H4 (cell line): ENCODE measurements at places on chromosomes 2 and 18. TPM values are rescaled to one million over a fixed set of nuclear protein-coding genes. Genes with fewer than 3 reads are reported as not detected.

DNA sequence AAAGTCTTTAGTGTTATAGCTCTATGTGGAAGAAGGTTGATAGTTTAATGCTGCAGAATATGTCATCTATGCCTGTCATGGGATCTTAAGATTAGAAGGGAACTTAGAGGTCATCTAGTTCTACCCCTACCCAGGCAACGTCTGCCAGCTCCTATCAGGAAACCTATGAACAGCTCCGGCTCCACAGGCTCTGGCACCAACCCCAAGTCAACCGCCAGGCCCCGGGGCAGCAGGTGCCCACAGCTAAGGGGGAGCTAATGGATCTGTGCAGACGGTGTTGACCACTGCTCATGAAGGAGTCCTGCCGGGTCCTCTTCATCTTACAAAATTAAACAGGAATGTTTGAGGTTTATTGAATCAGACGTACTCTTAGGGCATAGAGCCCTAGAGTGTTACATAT, 440.8 kb upstream of the KLHL29 start:
- no peak for DNase-seq

CRACDL gene
- 0.08 TPM in 1 of 2 replicates, not detected in the other for total RNA-seq

DNA sequence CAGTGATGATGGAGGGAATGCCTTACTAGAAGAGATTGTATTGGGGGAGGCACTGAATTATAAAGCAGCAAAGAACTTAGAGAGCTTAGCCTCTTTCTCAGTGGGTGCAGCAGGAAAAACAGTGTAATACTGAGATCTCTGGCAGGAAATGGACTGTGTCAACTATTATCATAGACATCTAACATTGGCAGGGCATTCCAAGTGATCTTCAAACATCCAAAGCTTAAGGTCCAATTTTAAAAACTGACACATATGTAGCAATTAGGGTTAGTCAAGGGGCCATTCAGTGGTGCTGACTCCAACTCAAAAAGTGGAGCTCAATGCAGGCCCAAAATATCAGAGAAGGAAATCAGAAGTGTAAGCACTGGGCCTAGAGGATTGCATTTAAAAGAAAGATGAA, 106.6 kb upstream of the DDX18 start:
- DNase-seq = no peak

DNA sequence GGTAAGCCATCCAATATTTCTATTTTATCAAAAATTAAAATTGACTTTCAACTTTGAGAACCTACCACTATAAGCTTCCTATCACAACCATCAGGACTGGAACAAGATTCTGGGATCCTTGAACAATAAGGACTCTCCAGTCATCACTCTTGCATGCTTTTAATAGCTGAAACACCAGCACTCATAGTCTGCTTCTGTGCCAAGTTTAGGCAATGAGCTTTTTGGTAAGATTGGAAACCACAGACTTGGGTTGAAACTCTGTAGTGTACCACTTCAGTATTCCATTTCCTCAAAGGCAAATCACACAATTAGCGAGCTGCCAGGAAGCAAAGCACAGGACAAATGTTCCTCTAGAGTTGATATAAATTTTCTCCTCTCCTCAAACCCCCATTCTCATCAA, 1065.8 kb upstream of the SLC39A10 start:
- DNase-seq = no peak

GRCh38 chr2:149134335-149134923, 95.9 kb downstream of the LYPD6B start:
- no peak for DNase-seq

DNA sequence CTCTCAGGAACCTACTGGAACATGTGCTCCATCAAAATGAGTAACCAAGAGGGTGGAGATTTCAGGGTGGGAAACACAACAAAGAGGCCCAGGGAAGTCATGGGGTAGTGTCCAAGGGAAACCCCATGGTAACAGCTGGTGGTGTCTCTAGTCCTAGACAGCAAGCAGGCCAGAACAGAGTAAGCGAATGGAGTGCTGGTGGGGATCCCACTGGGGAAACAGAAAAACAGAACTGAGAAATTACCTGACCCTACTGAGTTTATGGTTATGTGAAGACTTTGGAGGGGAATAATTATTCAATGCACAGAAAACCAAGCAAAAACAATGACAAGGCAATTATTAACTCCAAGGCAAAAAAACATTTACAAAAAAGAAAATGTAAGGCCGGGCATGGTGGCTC, 16.9 kb downstream of the ERCC3 start:
- DNase-seq = no peak

DNA sequence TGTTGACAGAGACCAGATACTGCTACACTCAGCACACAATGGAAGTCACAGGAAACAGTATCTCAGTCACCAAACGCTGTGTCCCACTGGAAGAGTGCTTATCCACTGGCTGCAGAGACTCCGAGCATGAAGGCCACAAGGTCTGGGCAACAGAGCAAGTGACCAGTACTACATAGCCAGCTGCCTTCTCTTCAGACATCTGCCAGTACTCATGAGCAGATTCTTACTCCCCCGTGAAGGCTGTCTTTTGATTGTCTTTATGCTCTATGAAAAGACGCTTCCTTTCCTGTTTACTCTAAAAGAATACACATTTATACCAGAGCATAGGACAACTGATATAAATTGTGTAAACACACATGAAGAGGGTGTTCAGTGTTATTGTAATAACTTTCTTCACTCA, 118.9 kb downstream of the MMADHC start:
- no peak for DNase-seq

TACR1 gene
- total RNA-seq = 0.14 TPM in 1 of 2 replicates, not detected in the other

RAX gene
- total RNA-seq = not detected in 2 replicates

DNA sequence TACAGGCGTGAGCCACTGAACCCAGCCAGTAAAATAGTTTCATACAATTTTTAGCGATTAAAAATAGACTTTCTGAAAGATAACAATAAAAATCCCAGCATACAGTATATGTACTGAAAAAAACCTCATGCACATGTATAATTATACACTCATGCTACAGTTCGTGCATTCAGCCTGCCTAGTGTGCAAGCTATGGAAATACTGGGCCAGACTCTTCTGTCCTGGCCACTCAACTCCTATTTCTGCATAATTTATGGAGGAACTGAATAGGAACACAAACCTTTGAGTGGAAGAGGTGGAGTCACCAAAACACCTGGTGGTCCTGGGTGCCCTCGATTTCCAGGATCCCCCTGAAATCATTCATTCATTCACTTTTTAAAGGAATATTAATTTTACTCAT, 64.7 kb downstream of the COL4A4 start:
- DNase-seq = no peak

GRCh38 chr2:209473930-209474419, 50.1 kb downstream of the MAP2 start:
- peak; percentile 98 for DNase-seq

GRCh38 chr18:6601241-6601640, 128.3 kb upstream of the ARHGAP28 start:
- DNase-seq = no peak

GRB14 gene
- total RNA-seq = 0.48 and 2.6 TPM in 2 replicates

COPS9 gene
- 188 and 273 TPM in 2 replicates for total RNA-seq

GRCh38 chr2:152037743-152038435, 61.0 kb downstream of the CACNB4 start:
- DNase-seq = no peak

SIX3 gene
- not detected in 2 replicates for total RNA-seq

DNA sequence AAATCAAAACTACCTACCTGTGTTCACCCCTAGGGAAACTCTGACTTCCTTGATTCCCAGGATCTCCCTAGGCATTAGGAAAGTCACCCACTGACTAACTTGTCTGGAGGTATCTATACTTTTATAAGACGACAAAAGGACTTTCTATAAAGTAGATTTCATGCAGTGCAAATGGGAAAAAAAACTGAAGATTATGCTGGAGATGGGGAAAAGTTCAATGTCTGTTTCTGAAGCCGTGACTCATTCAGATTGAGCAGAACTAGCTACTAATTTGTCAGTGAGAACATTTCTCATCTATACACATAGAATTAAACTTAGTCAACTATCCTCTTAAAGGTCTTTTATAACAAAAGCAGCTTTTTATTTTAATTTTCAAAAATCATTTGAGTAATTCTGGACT, 6.0 kb downstream of the SEPTIN10 start:
- no peak for DNase-seq

DNA sequence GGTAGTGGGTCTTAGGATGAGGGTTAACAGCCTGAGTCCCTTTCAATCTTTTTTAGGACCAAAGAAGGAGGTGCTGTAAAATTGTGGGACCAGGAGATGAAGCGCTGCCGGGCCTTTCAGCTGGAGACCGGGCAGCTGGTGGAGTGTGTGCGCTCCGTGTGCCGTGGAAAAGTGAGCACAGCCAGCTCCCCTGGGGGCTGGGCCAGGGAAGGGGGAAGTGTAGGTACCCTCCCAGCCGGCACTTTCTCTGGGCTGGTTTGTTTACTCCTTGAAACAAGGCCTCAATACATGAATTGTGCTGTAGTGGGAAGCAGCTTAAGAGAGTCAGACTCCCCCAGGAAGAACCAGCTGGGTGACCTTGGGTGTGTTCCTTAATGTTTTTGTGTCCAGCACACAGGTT, 90.1 kb downstream of the RTN4 start:
- DNase-seq = no peak

ABHD1 gene
- 0.12 TPM in 1 of 2 replicates, not detected in the other for total RNA-seq

PSMA8 gene
- not detected in 2 replicates for total RNA-seq

FAM136A gene
- total RNA-seq = 50.4 and 60.7 TPM in 2 replicates

DNA sequence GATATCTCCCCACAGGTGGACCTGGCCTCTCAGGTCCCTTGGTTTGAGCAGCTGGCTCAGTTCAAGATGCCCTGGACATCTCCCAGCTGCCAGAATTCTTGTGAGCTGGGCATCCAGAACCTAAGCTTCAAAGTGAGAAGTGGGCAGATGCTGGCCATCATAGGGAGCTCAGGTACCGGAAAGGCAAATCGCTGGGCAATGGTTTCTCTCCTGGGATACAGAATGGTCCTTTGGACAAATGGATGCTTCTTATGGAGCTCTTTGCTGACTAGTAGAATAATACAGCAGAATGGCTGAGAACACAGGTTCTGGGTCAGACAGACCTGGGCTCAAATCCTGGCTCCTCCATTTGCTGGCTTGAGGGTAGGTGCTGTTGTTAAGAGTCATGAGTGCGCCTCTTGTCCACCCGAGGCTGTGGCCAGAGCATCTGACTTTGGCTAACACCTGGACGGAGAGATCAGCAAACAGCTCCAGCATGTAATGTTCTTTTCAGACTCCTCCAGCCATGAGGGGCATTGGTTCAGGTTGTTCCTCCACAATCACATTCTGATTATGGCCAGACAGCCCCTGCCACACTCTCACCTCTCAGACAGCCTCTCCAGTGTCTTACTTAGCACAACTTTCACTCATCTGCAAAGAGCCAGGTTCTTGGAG, 7.5 kb downstream of the ABCG8 start:
- DNase-seq = no peak

GRCh38 chr18:42533009-42533575, 578.1 kb downstream of the PIK3C3 start:
- DNase-seq = no peak

- no peak for DNase-seq
Measured at GRCh38 chr2:205720451-205720902, 38.2 kb downstream of the NRP2 start.

GRCh38 chr2:235416858-235417499, 76.9 kb upstream of the AGAP1 start:
- no peak for DNase-seq

ANAPC1 gene
- 36.4 and 44.8 TPM in 2 replicates for total RNA-seq
